ENCODE measurements at places on chromosomes 16 and 17. TPM values are rescaled to one million over a fixed set of nuclear protein-coding genes. Genes with fewer than 3 reads are reported as not detected.

GRCh38 chr16:66182592-66182991, 183.9 kb upstream of the CDH5 start:
- no peak for ATAC-seq

GRCh38 chr17:75632863-75633485, at the start of gene SMIM5:
TSS of gene SMIM5 (plus strand) at chr17:75633434. CDS start at chr17:75640202, 6,768 bp downstream.
- ATAC-seq, result peak; percentile 92

DNA sequence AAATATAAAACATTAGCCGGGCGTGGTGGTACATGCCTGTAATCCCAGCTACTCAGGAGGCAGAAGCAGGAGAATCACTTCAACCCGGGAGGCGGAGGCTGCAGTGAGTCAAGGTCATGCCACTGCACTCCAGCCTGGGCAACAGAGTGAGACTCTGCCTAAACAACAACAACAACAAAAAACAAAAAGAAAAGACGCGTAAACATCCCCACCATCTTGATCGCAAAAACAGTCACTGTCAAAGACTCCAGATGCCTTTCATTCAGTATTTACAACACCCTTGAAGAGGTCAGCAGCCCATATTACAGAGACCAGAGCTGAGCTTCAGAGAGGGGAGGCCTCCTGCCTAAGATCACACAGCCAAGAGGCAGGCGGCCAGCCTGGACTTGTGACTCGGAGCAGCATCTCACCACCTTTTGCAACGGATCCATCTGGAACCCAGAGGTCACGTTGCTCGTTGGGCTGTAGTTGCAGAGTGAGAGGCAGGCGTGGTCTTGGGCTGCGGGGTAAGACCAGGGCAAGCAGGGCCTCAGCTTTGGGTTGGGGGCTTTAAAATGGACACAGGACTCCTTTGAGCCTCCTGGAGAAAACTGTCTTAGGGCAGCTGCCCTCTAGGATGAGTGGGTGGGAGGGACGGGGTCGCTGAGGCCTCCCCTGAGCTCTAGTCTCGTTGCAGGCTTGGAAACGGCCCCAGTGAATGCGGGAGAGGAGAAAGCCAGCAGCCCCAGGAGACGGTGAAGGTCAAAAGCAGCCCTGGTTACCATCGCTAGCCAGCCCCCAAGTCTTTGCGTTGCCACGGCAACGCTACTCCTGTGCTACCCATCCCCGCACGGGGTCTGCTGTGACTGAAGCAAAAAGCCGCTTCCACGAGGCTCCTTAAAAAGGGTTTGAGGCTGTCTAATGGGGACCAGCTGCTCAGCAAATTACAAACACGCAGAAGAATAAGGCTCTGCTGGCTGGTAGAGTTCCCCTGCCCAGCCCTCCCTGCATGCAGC, 26.1 kb downstream of the LGALS3BP start:
- ATAC-seq, result no peak

The BRD7 gene
- 53.5 TPM for total RNA-seq

GRCh38 chr17:78879635-78880186, 23.3 kb downstream of the CEP295NL start:
- ATAC-seq, result peak; percentile 80

DNA sequence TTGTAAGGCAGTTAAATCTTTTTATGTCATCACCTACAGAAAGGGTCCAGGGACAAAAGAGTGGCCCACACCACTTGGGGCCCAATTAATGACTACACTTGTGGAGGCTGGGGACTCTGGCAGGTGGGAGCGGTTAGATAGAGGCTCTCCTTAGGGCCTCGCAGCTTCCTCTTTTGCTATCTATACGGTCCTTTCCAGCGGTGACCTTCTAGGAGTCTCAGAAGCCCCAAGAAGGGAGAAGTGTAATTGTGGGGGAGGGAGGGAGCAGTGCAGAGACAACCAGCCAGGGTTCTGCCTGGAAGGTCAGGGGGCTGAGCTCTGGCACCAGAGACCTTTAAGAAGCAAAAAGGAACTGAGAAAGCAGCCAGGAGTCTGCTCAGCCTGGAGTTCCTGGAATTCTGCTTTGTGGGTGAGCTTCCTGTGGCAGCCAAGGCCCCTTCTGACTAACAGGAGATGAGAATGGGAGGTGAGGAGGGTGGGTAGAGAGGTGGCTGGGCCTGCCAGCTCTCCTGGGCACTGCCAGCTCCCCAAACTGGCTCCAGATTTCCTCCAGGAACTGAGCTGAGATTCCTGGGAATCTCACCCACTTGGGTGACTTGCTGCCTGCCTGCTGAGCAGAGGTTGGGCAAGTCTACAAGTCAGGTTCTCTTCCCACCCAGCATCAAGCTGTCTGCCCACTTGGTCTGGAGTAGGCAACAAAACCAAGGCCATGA, 16.3 kb upstream of the MAP3K14 start:
- ATAC-seq, result peak; percentile 53

- no peak for ATAC-seq
Observed at GRCh38 chr17:79051306-79051705, 23.3 kb upstream of the ENGASE start.

The CD300LG gene
- not detected for total RNA-seq

The HAGHL gene
- total RNA-seq, result 9.2 TPM

The CDRT15 gene
- not detected for total RNA-seq

The PHOSPHO1 gene
- not detected for total RNA-seq

The NFATC2IP gene
- 81.3 TPM for total RNA-seq

DNA sequence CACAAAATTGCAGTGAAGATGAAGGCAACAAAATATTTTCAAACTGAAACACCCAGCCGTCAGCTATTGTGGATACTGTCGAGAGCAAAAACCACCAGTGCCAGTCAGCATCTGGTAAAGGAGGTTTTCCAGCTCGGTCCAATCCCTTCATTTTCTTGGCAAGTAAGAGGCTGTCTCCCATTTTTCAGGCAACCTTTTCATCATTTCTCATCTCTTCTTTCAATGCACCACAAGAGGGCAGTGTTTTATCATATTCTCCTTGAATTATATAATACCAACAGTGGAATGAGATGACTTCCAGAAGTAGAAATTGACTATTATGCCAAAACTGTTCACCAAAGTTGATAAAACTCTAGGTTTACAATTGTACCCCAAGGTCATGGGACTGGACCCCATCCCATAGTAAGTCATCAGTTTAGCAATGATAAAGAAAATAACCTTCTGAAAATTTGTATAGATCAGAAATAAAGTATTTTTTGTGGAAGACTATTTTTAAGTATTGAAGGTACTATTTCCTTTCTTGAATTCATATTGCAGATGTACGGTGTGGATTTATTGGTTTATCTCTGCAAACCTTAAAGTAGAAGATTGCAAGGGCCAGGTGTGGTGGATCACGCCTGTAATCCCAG, 16.8 kb downstream of the NQO1 start:
- ATAC-seq, result peak; percentile 34

The ST6GALNAC1 gene
- 1.4 TPM for total RNA-seq

The MT1H gene
- total RNA-seq, result not detected

- ATAC-seq, result no peak
Observed at GRCh38 chr16:75053791-75054555, 55.1 kb downstream of the ZNRF1 start.

All from activated T-helper 17 cell treated with anti-CD3 and anti-CD28 coated beads, Interleukin-2, amount 50 U/mL, for 72 hours (primary cell).